ENCODE measurements at places on chromosomes 4 and X.

DNA sequence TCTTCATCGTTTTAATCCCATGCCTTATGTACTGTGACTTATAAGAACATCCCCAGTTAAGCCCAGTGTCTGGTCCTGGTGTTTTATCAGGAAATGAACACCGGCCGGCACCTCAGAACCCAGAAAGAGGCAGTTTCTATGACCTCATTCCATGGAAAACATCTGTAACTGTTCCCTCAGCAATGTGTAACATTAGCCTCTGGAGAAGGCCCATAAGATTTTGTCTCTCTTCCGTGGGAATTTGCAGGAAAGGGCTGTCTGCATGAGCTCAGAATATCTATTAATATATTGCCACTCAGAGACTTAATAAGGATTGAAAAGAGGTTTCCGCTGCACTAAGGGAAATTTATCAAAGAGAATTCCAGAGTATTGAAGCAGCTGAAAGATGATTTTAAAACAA lies 3.1 kb upstream of the TCEANC start:
- no peak for DNase-seq

GRCh38 chrX:111133389-111133788 lies 37.4 kb downstream of the PAK3 start:
- DNase-seq, result no peak

DNA sequence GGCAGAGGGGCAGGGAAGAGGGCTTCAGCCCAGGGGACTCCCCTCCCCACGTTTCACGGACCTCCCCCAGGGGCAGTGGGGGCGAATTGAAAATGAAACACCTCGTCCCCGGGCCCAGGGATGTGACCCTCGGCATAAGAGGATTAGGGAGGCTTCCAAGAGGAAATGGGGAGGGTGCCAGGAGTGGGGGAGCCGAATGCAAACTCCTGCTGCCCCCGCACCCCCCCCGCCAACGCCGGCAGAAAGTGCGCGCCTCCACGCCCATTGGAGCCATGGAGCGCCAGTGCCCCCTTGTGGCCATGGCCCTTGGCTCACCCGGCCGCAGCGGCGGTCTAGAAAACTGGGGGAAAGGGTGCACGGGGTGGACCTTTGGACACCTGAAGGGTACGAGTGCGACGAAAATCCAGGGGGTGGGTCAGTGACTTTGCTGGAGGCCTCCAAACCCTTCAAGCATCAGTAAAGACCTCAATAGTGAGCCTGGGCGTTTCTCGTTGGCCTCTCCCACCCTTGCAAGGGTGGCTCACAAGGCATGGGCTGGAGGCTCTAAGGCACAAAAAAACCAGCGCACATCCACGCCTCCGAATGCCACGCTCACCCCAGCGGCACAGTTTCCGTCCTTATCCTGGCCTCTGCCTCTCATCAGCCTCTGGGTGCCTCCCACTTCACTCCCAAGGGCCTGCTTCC lies 120.8 kb upstream of the PJA1 start:
- peak; percentile 79 for DNase-seq

- DNase-seq, result no peak
These were observed 56.1 kb downstream of the CNGA2 start for GRCh38 chrX:151790481-151791160.

DNA sequence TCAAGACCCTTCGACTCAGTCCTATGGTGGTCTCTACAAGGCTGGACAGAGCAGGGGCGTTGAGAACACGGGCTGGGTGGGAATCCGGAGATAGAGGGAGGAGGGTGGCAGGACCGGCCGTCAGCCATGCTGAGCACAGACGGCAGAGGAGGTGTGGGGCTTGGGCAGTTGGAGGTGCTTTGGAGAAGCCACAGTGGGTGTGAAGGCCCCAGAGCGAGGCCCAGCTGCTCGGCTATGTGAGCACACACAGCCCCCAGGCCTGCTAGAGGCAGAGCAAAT lies 4.2 kb downstream of the PDE6B start:
- DNase-seq, result no peak

- DNase-seq, result no peak
These were observed 149.3 kb upstream of the RBPJ start for GRCh38 chr4:26171501-26171900.

DNA sequence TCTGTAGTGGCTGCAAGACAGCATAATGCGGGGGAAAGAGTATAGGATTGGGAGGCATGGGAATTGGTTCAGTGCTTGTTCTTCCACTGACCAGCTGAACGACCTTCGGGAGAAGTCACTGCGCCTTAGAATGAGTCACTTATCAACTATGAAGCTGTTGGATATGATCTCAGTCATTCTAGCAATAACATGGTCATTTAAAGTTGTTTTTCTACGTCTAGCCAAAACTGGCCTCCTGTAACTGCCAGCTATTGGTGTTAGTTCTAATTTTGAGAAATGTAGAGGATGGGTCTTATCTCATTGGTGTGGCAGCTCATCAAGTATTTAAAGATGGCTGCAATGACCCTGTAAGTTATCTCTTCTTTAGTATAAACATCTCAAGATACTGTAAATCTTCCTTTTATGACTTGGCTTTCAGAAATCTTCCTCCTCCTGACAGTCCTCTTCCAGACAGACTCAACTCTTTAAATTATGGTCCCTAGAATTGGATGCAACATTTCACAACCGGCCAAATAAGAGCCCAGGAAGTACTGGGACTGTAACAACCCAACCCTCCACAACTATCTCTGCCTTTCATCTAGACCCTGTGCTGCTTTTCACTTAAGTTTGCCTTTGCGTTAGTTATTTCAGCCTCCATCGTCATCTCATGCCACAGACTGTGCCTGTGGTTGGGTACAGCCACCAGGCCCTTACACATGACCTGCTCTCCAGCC lies 243.3 kb downstream of the CBR4 start:
- no peak for DNase-seq

DNA sequence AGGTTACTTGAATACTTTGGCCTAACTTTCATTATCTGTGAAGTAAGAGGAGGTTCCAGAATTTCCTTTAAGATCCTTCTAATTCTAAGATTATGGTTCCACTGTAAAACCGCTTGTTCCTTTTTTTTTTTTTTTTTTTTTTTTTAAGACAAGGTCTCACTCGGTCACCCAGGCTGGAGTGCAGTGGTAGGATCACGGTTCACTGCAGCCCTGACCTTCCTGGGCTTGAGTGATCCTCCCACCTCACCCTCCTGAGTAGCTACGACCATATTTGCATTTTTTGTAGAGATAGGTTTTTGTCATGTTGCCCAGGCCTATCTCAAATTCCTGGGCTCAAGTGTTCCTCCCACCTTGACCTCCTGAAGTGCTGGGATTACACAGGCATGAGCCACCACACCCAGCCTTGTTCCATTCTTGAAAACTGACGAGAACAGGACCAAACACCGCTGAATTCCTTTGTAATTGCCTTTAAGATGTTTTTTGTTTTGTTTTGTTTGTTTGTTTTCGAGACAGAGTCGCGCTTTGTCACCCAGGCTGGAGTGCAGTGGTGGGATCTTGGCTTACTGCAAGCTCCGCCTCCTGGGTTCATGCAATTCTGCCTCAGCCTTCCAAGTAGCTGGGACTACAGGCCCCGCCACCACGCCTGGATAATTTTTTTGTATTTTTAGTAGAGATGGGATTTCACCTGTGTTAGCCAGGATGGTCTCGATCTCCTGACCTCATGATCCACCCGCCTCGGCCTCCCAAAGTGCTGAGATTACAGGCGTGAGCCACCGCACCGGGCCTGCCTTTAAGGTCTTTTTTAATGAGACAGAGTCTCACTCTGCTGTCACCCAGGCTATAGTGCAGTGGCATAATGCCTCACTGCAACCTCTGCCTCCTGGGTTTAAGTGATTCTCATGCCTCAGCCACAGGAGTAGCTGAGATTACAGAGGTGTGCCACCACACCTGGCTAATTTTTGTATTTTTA lies 6.8 kb downstream of the PDS5A start:
- DNase-seq, result peak; percentile 50

DNA sequence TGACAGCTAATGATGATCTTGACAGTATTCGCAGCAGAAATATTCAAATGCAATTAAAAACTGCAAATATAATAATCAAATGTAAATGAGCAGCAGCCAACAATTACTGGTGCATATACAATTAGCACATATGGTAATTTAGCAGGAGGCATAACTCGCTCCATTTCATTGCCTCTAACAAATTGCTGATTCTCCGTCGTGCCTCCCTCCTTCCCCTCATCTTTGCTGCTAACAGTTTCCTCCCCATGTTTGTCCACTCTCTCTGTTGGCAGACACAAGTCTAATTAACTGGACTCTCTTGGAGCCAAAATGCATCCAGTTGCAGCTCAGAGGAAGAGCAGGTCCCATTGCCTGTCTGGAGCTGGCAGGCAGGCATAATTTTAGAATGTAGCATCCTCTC lies 210.6 kb downstream of the STK32B start:
- no peak for DNase-seq

GRCh38 chr4:8067945-8068896 lies 90.4 kb downstream of the ABLIM2 start:
- no peak for DNase-seq

- DNase-seq, result no peak
These were observed 50.6 kb downstream of the ENPEP start for GRCh38 chr4:110526589-110526988.

GRCh38 chrX:120692319-120692718 lies 62.5 kb upstream of the C1GALT1C1 start:
- no peak for DNase-seq

DNA sequence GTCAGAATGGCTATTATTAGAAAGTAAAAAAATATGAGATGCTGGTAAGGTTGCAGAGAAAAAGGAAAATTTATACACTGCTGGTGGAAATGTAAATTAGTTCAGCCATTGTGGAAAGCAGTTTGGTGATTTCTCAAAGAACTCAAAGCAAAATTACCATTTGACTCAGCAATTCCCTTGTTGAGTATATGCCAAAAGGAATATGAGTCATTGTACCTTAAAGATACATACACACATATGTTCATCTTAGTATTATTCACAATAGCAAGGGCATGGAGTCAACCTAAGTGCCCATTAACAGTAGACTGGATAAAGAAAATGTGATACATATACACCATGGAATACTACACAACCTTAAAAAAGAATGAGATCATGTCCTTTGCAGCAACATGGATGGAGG lies 148.2 kb downstream of the COMMD8 start:
- DNase-seq, result no peak

DNA sequence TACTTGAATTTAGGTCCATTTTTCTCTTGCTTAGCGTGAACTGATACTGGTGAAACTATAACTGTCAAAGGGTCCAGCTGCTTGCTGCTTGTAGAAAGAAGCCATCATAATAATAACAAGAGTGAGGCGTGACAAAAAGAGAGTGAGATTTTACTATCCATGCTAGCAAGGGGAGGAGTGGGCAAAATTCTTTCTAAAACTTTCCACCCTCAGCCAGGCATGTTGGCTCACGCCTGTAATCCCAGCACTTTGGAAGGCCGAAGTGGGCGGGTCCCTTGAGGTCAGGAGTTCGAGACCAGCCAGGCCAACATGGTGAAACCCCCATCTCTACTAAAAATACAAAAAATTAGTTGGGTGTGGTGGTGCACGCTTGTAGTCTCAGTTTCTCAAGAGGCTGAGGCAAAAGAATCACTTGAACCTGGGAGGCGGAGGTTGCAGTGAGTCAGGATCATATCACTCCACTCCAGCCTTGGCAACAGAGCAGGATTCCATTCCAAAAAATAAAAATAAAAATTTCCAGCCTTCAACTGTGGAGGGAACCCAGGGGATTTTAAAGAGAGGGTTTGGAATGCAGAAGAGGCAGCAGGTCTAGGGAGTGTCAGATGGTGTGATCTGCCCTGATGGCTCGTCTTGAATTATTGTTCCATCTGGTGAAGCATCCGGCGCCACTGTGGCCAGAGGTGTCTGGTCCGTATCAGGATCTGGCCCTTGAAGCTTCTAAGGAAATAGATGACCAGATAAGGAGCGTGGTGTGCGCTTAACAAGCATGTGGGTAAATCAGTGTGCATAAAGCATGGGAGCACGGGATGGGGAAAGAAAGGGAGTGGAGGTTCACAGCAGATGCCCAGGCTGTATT lies 51.8 kb downstream of the LRP2BP start:
- no peak for DNase-seq

DNA sequence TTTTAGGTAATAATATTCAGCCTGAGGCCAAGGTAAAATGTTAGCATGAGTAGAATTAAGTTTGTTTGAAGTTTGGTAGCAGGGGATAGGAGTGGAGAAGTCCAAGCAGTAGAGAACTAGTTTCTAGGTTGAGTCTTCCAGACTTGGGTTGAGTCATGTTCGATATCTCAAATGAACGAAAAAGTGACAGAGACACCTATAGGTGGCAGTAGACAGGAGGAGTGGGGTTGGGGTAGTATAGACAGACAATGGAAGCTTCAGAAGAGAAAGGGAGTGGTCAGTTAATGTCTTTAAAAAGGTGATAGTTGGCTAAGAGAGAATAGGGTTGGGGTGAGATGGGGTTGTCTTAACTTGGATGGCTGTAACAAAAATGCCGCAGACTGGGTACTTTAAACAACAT lies 58.7 kb upstream of the EMCN start:
- DNase-seq, result no peak

DNA sequence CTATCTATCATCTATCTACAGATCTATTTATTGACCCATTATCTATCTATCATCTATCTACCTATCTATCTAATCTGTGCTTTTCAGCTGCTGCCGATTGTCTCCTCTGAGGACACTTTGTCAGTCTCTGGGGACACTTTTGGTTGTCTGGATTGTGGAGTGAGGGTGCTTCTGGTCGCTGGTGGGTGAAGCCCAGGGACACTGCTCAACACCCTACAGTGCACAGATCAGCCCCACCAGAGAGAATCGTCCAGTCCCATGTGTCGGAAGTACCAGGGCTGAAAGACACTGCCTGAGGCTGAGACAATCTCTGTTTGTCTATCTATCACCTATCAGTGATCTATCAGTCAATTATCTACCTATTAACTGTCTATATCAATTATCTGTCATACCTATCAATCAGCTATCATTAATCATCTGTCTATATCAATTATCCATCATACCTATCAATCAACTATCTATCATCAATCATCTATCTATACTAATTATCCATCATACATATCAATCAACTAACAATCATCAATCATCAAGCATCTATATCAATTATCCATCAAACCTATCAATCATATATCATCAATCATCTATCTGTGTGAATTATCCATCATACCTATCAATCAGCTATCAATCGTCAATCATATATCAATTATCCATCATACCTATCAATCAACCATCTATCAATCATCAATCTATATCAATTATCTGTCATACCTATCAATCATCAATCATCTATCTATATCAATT lies 70.0 kb upstream of the PPP2R3B start:
- DNase-seq, result no peak

DNA sequence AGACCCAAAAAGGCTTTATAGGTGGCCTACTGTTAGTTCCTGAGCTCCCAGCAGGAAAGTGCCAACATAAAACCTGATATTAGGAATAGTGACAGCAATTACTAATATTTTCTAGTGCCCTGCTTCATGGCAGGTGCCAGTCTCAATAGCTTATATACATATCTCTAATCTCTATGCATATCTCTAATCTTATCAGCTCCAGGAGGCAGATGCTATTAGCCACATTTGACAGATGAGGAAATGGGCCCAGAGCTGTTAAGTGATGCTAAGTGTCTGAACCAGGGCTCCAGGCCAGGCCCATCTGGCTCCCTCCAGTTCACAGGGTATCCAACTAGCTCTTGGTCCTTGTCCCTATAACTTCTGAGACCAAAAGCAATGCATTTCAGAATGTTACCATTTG lies 142.5 kb downstream of the CHIC2 start:
- DNase-seq, result no peak

Data from nephron progenitor cell (in vitro differentiated cells).